ENCODE measurements at places on chromosomes 3 and 15.

DNA sequence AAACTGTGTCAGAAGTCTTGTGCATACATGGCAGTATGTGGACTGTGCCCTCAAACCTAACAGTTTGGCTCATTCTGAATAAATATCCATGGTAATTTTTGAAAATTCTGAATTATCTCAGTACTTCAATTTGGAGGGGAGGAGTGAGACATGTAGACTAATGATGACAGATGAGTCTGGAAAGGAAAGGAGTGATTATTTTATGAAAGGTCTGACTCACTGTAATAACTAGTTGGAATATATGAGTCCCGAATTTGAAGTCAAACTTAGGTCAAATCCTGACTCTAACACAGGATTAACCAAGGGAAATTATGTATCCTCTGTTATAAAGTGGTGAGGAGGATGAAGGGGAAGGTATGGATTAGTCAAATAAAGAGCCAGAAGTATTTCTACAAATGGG, 38.6 kb downstream of the SUCNR1 start:
- DNase-seq = no peak

DNA sequence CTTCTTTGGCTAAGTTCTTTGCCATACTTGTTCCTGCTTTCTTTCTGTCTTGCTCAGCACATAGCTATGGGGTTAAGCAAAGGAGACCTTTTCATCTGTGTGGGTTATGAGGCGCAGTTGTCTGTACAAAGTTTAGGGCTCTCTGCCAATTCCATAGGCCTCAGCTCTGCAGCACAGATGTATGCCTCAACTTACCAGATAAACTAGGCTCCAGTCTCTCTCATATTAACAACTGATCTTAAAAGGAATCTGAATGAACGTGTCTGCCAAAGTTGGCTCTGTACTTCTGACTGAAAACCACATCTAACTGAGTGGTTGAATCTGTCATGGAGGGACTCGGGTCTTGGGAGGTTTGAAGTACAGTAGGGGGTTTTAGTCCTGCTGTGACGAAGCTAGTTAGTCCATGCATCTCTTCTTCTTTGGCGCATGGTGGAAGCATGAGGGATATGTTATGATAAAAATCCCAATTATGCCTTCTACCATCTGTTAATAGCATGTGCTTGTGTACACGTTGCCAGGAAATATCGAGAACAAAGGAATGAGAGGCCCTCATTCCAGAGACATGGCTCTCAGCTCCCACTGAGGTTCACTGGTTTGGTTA, 114.6 kb upstream of the TSC22D2 start:
- DNase-seq = no peak

DNA sequence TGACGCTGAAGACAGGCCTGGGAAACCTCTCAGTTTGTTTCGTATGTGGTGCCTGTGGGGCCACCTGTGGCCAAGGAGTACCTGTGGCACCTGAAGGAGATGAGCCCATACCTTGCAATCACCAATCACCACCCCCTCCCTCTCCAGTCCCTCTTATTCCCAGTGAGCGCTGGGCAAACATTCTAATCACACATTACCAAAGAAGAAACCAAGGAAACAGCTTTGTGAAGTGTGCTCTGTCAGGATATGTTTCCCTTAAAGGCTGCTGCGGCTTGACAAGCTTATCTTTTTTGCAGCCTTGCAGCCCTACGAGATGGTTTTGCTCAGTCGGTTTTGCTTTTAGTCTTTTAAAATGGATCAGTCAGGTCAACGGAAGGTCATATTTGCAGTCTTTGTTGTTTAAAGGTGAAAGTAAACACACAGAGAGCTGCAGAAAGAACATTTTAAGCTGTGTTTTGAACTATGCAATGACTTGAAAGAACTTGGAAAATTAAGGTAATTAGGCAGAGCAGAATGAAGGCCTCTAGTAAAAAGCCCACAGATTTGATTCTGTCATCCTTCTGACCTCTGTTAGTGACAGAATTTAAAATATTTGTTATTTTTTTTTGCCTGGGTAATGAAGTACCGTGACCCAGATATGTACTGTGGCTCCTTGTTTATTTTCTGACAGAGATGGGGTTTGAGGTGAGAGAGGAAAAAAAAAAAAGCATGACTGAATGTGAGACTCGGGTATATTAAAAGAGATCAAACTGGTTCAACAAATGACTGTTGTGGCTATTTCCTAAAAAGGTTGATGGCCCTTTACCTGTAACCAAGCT, 461.4 kb downstream of the NSUN3 start:
- no peak for DNase-seq

- DNase-seq = no peak
These were observed 57.2 kb upstream of the UTS2B start for GRCh38 chr3:191387441-191388077.

- DNase-seq = no peak
These were observed 37.6 kb upstream of the EPHA6 start for GRCh38 chr3:96776818-96777217.

GRCh38 chr3:161423911-161424522, 52.7 kb upstream of the SPTSSB start:
- DNase-seq = no peak

GRCh38 chr15:65204931-65205660, 6.2 kb downstream of the CILP start:
- no peak for DNase-seq

DNA sequence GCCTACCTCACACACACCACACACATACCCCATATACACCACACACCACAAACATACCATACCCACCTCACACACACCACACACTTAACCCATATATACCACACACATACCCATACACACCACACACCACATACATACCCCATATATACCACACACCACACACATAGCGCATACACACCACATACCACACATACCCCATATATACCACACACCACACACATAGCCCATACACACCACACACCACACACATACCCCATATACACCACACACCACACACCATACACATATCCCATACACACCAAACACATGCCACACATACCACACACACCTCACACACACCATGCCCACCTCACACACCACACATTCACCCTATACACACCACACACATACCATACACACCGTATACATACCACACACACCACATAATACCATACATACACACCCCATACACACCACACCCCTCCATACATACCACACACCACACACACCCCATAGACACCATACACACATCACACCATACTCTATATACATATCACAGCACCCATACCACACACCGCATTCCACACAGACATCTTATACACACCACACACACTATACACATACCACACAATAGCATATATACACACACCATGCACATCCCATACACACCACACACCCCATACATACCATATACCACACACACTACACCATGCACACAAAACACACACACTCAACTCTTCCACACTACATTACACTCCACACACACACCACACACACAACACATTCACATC, 29.5 kb downstream of the APBA2 start:
- no peak for DNase-seq

GRCh38 chr3:120742849-120743365, 363 bp downstream of the GTF2E1 start:
- DNase-seq = no peak

DNA sequence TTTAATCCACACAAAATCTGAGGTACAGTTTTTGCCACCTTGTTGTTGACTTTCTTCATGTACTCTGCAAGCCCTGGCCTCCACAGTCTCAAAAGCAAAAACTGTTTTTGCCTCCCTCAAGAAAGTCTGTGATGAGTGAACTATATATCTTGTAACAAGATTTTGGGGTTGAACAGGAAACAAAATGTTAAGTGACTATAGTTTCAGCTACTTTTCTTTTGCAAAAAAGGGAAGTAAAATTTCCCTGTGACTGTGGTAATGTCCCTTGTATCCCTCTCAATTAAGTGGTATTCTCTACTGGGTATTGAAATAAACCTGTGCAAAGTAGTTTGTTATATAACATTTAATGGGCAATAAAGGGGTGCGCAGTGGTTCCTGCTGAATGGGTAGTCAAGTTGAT, 21.3 kb upstream of the SCAANT1 start:
- no peak for DNase-seq

DNA sequence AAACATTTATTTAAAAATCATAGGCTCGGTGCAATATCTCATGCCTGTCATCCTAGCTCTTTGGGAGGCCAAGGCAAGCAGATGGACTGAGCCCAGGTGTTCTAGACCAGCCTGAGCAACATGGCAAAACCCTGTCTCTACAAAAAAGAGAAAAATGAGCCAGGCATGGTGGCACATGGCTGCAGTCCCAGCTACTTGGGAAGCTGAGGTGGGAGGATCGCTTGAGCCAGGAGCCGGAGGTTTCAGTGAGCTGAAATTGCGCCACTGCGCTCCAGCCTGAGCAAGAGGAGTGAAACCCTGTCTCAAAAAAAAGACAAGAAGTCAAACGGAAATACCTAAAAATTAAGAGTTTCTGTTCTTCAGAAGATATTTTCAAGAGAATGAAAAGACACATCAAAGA, 122.3 kb downstream of the RSL24D1 start:
- no peak for DNase-seq

- no peak for DNase-seq
These were observed 884 bp upstream of the KNL1 start for GRCh38 chr15:40593165-40593564.
